ENCODE measurements at places on chromosomes 1 and 21.

DNA sequence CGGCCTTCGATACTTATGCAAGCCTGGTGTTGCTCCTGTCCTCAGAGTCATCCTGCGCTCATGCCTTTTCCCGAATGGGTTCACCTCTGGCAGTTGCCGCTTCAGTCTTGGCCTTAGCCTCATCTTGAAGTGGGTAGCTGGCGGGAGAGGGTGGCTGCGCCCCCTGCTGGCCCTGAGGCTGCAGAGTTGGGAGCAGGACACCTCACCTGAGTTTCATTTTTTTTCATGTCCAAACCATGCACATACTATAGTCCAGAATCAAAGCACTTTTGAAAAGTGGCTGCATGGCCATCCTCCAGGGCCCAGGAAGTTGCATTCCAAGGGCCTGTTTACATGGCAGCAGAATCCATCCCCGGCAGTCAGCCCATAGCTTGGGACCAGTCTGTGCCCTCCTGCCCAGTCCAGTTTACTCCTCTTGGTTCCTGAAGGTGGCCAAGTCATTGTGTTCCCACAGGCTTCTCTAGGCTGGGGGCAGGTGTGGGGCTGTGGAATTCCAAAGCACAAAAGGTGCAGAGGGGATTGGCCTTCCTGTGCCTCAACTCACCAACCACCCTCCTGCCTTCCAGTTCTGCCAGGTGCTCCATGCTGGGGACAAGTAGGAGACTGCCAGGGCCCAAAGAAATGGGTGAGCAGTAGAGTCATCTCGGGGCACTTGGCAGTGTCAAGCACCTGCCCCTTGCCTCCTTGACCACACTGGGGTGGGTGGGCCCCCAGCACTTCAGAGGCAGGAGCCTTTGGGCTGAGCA, 44.0 kb downstream of the YARS1 start:
- peak; percentile 53 for DNase-seq

GRCh38 chr1:174965362-174966007, 34.3 kb upstream of the CACYBP start:
- DNase-seq: no peak

GRCh38 chr1:30049748-30050296, 673.6 kb downstream of the MATN1 start:
- DNase-seq: no peak

DNA sequence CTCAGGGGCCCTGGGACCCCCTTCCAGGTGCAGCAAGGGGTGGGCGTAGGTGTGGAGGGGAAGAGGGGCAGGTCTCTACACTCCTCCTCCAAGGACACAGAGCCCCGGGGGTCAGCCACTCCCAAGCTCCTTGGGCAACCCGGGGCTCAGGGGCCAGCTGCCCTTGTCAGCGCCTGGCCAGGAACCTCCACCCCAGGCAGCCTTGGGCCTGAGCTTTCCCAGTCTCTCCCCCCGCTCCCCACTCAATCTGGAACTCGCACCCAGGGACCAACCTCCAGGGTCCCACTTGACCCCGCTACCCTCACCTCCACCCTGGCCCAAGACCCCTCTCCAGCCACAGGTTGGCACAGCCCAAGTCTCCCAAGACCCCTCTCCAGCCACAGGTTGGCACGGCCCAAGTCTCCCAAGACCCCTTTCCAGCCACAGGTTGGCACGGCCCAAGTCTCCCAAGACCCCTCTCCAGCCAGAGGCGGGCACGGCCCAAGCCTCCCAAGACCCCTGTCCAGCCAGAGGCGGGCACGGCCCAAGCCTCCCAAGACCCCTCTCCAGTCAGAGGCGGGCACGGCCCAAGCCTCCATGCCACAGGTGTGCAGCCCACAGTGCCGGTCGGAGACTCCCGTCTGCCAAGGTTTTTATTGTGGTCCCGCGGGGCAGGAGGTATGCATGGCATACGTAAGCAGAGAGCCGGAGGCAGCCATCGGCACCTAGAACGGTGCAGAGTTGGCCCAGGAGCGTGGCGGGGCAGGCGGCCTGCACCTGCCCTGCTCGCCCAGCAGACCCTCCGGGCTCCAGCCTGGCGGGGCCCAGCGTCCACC, 3.0 kb downstream of the TNFRSF4 start:
- no peak for DNase-seq

DNA sequence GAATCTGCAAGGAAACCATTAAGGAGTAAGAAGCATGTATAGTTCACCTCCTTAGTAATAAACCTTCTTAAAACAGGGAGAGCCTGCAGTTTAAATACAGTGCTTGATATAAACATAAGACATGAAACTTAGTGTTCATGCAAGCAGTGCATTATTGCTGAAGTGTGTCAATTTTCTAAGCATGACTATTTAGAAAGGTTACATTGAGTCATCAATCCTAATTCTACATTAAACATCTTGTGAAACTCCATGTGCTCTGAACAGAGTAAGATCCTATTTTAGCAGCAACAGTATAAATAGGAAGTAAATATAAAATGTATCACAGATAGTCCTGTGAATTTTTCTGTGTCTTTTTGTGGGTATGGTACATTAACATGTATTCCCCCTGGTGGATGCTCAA, 135.5 kb downstream of the ESRRG start:
- no peak for DNase-seq

DNA sequence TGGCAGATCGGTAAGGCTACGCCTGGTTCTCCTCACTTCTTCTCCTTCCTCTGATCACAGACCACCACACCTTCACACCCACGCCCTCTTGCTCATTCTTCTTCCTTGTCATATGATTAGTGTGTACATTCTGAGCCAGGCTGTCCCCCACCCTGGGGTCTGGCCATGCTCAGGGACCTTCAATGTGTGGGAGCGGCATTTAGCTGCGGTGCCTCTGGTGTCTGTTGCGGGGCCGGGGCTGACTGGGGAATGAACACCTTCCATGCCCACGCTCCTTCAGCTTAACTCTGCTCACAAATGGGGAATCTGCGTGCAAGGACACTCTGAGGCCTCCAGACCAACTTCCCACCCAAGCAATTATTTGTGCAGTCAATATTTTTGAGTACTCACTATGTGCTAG, 29.4 kb downstream of the QSOX1 start:
- DNase-seq: no peak

GRCh38 chr1:20950679-20951078, 163.6 kb upstream of the HP1BP3 start:
- DNase-seq: no peak

All from NCI-H226 (cell line).